ENCODE measurements at places on chromosomes 1 and 21.

GRCh38 chr1:41696381-41696780 lies 211.9 kb upstream of the EDN2 start:
- DNase-seq: no peak

- no peak for DNase-seq
Observed at GRCh38 chr1:41017141-41018017, 4.1 kb downstream of the SLFNL1 start.

GRCh38 chr1:202235856-202236837 lies 42.5 kb downstream of the LGR6 start:
- peak; percentile 82 for DNase-seq

GRCh38 chr1:35854989-35855700 lies 27.9 kb upstream of the AGO1 start:
- DNase-seq: no peak
